ENCODE measurements at places on chromosomes 3 and 15.

GRCh38 chr3:56754741-56755417 is 46.9 kb downstream of the ARHGEF3 start:
- DNase-seq = no peak

DNA sequence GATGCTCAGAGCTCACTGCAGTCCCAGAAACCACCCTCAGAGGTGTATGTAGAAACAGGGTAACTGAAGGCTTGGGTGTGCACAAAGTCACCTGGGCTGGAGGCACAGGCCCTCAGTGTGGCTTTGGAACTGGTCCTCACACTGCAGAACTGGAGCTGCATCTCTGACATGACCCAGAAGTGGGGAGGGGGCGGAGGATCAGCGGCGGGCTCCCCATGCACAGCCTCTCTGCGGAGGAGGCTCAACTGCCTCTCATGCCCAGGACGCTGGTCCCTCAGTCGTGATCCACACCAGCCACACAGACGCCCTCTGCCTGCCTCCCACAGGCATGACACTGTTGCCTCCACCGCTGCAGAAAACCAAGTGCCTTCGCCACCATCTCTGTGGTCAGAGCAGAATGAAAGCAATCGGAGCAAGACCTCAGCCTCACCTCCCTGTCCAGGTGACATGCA is 73.7 kb downstream of the TM2D3 start:
- no peak for DNase-seq

DNA sequence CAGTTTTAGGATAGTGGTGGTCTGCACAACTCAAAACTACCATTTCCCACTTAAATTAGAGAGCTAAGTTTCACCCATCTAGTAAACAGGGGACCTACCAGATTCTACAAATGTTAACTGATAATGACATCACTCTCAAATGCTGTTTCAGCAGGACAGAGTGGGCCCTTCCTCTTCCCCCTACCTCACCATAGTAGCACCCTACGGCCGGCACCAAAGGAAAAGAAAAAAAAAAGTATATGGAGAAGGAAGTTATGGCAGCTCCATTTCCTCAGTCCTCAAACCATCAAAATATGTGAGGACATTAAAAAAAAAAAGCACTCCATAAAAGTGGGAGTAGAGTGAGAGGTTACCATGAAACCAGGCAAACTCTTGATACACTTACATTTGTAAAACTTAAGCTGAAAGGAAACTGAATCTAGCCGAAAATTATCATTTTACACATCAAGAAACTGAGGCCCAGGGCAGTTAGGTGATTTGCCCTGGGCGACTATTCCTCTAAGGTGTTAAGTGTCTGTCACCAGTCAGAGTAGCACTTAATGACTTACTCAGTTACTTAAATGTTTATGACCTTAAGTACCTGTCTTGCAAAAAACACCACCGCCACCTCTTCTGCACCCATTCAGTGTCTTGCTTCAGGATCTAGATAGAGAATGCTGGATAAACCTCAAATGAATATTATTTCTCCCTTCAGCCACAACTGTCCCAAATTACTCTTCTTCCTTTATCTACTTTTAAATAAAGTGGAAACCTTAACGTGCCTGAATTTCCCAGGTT is 2.7 kb downstream of the MSL2 start:
- no peak for DNase-seq

DNA sequence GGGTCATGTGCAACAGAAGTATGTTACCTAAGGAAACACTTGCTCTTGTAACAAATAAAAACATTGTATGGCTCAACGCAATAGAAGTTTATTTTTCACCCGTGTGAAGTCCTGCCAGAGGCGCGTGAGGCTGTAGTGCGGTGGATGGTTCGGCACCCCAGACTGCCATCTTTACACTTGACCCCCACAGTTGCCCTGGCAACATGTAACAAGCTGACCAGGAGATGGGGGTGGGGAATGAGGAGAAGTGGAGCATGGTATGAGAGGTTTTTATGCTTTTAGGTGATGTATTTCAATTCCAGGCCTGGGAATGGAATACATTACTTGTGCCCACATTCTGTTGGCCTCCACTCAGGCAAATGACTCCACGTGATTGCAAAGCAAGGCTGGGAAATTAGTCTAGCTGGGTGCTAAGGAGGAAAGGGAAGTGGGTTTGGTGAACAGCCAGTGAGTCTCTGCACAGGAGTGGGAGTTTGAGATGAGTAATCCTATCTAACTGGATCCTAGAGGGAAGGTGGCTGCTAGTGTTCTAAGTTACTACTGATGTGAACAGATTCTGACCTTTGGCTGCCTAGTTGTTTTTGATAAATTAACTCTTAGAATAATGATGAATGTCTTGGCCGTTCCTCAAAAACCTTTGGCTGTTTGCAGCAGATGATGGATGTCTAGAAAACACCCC is 33.8 kb upstream of the GREM1 start:
- no peak for DNase-seq

DNA sequence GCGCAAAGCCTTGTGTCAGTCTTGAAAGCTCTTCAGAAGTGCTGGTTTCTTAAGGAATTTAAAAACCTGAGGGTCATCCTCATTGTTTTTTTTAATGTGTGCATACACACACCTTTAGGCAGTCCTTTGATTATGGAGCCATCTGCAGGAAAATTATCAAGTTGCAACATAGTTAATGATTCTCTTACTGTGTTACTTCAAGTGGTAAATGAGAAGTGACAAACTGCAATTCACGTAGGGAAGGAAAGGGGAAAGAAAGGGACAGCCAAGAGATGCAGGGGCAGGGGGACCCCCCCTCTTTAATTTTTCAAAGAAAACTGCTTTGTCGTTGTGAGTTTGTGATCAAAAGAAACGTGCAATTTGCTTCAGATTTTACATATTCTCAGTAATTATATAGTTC is 162.4 kb upstream of the CGNL1 start:
- DNase-seq = no peak

GRCh38 chr3:183800243-183800863 is 25.0 kb downstream of the MAP6D1 start:
- DNase-seq = no peak
